ENCODE measurements at places on chromosomes 5 and 9.

DNA sequence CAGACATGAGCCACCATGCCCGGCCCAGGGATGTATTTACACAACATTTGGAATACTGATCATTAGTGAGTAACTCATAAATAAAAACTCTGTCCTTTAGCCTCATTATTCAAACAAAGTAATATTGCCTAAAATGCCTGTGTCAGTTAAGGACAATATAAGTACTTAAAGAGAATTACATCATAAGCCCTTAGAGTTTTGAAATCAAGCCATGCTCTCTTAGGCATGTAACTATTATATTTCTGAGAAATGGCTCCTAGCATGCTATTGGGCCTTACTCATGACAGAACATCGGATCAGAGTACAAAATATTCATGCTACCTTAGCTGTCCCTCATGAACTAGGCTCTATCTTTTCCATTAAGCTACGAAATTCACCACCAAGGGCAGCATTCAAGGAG, 309.3 kb downstream of the CHSY3 start:
- DNase-seq, result no peak

GRCh38 chr5:132411304-132412013, 41.9 kb downstream of the SLC22A5 start:
- peak; percentile 90 for DNase-seq

DNA sequence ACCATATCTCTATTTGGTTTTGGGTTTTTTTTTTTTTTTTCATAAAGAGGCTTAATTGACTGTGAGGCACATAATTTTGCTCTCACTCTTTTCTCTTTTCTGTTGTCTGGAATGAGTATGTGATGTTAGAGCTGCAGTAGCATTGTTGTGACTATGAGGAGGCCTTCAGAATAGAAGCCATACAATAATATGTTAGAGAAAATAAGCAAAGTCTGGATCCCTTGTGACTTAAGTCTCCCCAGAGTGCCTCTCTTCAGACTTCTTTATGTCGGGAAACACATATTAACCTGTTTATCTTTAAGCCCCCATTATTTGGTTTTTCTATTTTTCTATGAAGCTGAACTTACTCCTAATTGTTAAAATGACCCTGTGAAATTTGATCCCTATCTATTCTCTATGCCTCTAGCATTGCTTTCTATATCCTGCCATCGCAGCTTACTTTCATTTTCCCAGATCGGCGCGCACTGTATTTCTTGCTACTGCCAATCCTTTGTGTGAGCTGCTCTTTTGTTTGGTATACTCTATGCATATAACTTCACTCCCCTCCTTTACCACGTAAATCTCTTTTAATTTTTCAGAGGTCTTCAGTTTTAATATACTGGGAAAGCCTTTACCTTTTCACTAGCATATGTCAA, 372.5 kb upstream of the KCNN2 start:
- no peak for DNase-seq

GRCh38 chr5:169050636-169051035, 250.3 kb downstream of the SLIT3 start:
- no peak for DNase-seq

DNA sequence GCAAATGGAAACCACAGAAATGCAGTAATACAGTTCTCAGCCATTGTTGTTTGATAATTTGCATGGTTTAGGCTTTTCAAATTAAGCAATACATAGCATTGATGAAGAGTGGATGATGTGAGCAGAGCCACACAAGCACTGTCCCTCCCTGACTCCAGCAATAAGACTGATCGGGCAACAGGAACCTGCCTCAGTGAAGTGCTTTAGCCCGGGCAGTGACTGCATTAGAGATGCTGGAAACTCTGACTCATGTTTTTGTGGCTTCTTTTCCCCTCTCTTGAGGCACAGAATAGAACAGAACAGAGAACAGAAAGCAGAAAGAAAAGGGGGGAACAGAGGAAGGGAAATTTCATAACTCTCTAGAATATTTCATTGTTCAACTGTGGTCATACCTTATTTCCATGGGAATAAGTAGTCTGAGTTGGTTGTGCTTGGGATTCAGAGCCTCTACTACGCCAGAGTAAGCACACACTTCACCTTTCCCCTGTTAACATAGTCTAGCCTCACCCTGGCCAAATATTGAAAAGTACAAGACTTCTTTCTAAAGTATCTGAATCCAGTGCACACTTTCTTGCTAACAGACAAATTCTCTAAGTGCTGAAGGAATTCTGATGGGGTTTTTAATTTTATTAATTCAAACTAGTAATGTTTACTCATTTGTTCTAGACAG, 164.8 kb upstream of the VCAN start:
- DNase-seq, result no peak

DNA sequence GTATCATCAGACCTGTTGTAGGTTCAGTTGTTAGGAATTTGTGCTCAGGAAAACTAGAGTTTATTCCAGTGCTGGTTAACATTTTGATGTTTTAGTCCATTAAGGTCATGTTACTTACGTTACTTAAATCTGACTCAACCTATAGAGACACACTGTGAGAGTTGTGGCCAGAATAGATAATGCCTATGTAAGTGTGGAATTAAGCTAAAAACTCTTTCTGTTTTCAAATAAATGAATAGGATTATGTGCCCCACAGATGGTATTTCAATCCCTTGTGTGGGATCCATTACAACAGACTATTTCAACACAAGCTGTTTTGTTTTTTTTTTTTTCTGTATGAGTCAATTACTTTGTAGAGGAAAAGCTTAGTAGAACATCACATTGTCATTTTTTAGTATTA, 68.1 kb downstream of the MEGF10 start:
- DNase-seq, result no peak

DNA sequence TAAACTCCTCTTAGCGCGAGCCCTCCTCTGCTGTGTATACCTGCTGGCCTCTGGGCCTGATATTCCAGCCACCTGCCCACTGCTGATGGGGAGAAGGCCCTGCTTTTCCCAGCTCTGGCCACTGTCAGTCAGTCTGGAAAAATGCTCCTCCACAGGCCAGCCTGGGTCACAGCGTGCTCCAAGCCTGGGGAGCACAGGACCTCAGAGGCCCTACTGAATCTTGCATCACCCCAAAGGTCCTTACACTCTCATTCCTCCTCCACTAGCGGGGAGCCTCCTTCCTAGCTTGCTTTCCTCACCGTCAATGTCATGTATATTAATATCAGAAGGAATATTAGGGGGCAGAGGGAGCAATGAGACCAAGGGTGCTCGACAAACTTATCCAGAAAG, 73.7 kb downstream of the SHB start:
- no peak for DNase-seq

DNA sequence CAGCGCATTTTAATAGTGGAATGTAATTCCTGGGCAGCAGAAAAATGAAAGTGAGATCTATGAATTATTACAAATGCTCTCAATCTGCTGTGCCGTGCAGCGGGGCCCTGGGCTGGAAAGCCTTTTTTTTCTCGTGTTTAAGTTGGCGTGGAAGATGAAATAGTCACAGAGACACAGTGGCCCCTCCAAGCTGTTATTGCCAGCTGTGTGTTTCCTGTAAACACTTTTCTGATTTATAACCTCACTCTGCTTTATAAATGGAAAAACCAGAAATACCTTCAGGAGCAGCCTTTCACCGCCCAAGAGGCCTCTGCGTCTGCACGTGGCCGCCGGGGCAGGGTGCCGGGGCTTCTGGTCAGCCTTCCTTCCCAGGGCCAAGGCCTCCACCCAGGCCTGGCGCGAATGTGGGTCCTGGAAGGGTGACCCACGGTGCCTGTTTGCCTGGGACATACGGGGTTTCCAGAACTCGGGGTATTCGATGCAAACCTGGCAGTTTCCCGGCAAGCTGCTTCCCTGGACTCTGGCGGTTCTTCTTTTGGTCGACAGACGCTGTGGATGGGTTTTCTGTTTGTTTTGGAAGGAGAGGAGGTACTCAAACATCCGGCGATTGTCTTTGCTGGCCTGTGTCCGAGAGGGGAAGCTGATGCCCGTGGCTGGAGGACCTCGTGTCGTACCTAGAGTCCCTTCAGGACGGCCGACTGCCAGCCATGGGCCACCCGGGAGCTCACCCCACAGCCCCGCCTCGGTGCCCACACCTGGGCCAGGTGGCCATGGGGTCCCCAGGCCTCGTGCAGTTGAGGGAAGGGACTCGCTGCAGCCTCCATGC, 256.7 kb downstream of the PARP8 start:
- DNase-seq, result no peak

- DNase-seq, result no peak
Observed at GRCh38 chr9:13885258-13885657, 428.7 kb downstream of the NFIB start.

GRCh38 chr9:125447202-125447802, 185.7 kb downstream of the GAPVD1 start:
- DNase-seq, result peak; percentile 84

DNA sequence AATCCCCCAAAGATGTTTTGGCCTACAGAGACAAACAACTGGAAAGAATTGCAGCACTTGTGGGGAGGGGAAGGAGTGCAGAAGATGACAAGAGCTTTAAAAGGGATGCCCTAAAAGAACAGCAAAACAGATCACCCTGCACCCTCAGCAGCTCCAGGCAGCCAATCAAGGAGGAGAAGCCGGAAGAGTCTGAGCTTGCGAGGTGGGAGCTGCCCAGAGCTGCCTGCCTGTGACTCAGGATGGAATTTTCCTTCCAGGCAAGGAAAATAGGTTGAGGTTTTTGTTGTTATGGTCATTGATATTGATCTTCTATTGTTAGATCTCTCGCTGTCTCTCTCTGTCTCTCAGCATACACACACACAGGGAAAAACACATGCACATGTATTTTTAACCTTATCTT, 70.3 kb upstream of the MAP1B start:
- no peak for DNase-seq

DNA sequence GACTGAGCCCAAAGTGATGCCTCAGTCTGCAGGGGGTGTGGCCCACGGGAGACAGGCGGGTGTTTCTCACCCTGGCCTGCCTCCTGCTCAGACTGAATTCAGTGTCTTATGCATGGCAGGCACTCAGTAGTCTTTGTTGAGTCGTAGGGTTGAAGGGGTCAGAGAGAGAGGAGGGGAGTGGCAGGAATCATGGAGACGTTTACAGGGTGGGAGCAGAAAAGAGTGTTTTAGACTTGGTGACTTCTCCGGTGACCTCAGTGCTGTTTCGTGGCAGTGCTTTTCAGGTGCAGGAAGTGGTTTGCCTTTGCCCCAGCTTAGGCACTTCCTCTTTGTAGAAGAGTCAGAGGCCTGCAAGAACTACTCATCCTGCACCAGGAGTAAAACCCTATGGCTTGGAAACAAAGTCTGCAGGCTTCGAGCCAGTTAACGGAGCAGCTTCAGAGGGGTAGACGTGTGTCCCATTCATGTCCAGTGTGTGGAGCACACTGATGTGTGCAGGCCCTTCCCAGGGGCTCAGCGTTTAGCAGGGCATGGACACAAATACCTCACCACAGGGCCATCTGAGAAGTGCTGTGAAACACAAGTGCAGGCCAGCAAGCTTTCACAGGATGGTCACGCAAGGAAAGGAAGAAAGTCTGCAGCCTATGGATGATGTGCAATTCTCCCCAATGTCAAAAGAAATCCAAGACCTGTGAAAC, 24.5 kb upstream of the SEMA4D start:
- DNase-seq, result no peak

DNA sequence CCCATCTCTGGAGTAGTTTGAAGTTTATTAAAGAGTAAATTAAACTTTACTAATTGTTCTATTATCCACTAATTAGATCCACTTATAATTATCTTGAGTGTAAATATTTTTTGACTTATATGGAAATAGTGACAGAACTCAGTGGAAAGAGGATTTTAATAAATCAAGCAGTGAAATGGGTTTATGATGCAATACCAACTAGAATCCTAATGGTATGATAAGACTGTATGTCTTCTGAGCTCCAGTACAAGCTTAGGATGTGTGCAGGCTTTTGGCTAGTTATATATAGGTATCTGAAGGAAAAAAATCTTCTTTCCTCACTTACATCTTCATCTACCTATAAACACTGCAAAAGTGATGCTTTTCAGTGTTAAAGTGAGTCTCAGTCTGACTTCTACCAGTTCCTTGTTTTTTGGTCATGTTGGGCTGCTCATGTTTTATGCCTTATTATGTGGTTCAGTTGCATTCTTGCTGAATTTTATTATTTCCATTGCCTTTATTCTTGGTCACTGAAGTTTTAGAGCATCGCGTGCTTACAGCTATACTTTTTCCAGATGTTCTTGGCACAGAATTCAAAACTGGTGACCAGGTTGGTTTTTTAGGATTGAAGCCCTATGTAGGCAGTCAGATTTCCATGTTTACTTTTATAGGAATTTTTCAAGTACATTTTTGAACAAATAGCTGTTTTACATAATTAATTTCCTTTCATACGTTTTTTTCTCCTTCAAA, 30.5 kb downstream of the XRCC4 start:
- DNase-seq, result no peak

DNA sequence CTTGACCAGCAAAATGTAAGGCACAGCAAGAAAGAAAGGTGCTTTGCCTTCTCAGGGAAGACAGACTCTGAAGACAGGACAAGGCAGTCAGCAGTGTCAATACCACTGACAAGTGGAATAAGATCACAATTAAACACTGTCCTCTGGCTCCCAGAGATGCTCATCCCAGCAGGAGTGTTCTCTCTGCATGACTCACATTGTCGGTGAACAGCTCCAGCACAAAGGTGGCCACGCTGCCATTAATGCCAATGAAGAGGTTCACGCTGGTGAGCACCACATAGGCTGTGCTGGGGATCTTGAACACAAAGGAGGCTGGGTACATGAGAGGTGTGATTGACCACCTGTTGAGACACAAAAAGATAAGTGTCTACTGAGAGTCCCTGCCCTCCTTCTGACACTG, 31.9 kb downstream of the NIPSNAP3B start:
- DNase-seq, result no peak

GRCh38 chr9:97310896-97311295, 3.4 kb downstream of the CCDC180 start:
- no peak for DNase-seq

- no peak for DNase-seq
Observed at GRCh38 chr5:153818626-153819025, 220.1 kb downstream of the FAM114A2 start.

DNA sequence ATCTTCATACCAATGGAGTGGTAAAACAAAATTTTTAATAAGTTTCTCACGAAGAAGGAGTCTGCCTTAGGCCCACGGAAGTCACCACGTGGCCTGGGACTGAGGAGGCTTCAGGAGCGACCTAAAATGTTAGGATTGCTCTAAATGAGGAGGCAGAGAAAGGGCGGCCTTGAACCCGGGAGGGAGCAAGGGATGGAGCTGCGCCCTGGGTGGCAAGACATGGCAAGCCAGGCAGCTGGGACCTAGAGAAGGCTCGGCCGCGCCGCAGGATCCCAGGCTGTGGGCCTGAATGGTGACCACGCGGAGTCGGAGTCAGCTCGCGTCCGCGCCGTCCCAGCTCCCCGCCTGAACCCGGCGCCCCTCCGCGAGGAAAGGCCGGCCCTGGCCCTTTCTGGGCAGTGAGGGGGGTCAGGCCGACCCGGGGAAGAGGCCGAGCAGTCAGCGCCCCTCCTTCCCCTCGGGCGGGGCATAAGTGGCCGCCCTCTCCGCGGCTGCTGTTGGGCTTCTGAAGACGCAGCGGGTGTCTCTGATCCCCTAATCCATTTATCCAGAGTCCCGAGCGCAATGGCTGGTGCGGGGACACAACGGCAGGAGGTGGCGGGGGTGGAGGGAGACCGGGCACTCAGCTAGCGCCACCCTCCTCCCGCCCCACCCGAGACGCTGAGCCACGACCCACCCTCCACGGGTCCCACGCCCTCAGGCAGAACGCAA, 10.6 kb downstream of the IRX1 start:
- no peak for DNase-seq

- DNase-seq, result no peak
Observed at GRCh38 chr9:28503573-28503972, 930.3 kb upstream of the C9orf72 start.

GRCh38 chr5:50964746-50965653, 298.6 kb downstream of the PARP8 start:
- DNase-seq, result no peak

GRCh38 chr5:37876943-37877342, 37.1 kb upstream of the GDNF start:
- no peak for DNase-seq
